ENCODE measurements at places on chromosomes 6 and 20. TPM values are rescaled to one million over a fixed set of nuclear protein-coding genes. Genes with fewer than 3 reads are reported as not detected.

The MYBL2 gene
- total RNA-seq: not detected

DNA sequence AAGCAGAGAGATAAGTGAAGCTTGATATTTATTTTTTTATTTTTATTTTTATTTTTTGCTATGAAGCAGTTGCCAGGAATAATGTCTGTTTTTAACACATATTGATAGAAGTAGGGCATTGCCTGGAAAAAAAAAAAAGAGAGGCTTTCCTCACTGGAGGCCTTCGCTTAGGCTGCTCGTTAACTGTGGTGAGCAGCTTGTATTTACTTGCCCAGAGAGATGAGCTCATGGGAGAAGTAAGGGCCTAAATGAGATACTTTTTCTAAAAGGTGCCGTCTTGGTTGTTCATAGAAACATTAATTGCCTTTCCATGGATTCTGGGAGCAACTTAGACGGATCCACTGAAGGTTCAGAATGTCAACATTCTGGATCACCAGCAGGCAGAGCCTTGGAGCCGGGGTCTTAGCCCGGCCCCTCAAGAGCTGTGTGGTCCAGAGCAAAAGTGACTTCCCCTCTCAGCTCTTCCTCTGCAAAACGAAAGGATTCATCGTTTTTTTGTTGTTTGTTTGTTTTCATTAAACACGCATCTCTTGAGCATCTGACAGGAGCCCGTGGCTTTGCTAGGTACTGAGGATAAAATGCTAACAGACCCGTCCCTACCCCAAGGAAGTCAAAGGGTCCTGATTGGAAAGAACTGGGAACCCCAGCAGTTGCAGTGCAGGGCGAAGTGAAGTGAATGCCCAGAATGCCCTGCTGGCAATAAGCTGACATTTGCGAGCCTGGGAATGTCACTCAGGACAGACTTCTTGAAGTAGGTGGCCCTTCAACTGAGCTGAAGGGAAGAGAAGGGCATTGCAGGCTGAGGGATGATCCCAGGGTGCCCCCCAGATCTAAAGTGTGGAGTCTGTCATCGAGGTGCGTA lies 138.5 kb downstream of the ZDHHC14 start:
- H3K36me3 ChIP-seq: no peaks in the 10 kb centered on the region
- H3K27ac ChIP-seq: no peak overlapping the region
- no peak overlapping the region for H3K4me3 ChIP-seq

- H3K36me3 ChIP-seq: no peaks in the 10 kb centered on the region
- H3K27ac ChIP-seq: no peak overlapping the region
- H3K4me3 ChIP-seq: no peak overlapping the region
- no peak for DNase-seq
- no peaks in the 10 kb centered on the region for H3K4me1 ChIP-seq
- H3K27me3 ChIP-seq: no peaks in the 10 kb centered on the region
Observed at GRCh38 chr6:138028893-138029292, 78.3 kb downstream of the PERP start.

DNA sequence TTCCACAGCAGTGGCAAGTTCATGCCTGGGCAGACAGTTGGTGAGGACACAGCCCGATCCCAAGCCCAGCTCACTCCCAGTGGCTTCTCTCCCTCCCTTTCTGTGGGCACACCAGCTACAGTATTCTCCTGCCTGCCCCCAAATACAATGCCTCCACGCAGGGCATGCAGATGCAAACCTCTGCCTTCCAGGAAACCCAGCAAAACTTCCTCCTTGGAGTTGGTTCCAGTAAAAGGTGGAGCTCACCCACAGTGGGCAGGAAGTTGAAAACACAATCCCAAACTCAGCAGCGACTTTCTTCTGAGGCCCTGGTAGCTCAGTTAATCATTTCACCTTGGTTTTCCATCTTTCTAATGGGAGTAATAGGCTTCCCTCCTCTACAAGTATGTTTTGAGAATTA lies 93.7 kb downstream of the LY86 start:
- H3K4me1 ChIP-seq: peaks cover 12% of the 10 kb centered on the region
- H3K27ac ChIP-seq: no peak overlapping the region
- DNase-seq: no peak
- no peaks in the 10 kb centered on the region for H3K36me3 ChIP-seq
- H3K27me3 ChIP-seq: no peaks in the 10 kb centered on the region
- H3K4me3 ChIP-seq: no peak overlapping the region

GRCh38 chr6:47759364-47759763 lies 22.5 kb upstream of the OPN5 start:
- no peaks in the 10 kb centered on the region for H3K36me3 ChIP-seq
- no peak for DNase-seq
- H3K4me1 ChIP-seq: no peaks in the 10 kb centered on the region
- H3K4me3 ChIP-seq: no peak overlapping the region

Data from right atrium auricular region (tissue), 2 donors.